ENCODE measurements at places on chromosomes 7 and 10.
A peak's percentile ranks its signal among the peaks of the same experiment; 100 is the strongest.

GRCh38 chr7:84237533-84238173 lies 43.1 kb upstream of the SEMA3A start:
- DNase-seq: peak; percentile 55

GRCh38 chr7:33669251-33669670 lies 236.1 kb upstream of the BMPER start:
- no peak for DNase-seq

- DNase-seq: no peak
These were observed 198.1 kb upstream of the PPP2R2D start for GRCh38 chr10:131702531-131703356.

GRCh38 chr10:131570716-131571307 lies 259.3 kb upstream of the TCERG1L start:
- DNase-seq: no peak

Measured in inflammatory macrophage treated with lipopolysaccharide for 1 hour (primary cell).